ENCODE measurements at places on chromosomes 7 and 10.

GRCh38 chr7:41693150-41693997 lies 9.5 kb downstream of the INHBA start:
- no peak for DNase-seq

GRCh38 chr7:24825931-24826661 lies 68.8 kb upstream of the GSDME start:
- peak; percentile 93 for DNase-seq

- DNase-seq = no peak
Observed at GRCh38 chr7:80581486-80582260, 56.8 kb upstream of the CD36 start.

DNA sequence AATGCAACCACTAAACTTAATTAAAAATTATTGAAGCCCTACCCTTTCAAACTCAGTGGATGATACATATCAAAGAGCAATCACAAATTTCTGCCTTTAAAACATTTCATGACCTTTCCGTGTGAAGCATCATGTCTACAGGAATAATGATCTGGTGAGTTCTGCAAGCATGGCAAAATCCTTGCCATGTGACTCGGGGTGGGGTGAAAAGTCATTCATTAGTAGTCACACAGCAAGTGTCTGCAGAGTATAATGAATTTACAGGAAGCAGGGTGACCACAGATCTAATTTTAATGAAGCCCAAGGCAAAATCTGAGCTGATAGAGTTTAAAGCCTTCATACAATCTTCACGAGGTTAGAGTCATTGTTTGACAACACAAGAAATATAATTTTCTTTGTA lies 351.9 kb downstream of the THSD7A start:
- DNase-seq = no peak

DNA sequence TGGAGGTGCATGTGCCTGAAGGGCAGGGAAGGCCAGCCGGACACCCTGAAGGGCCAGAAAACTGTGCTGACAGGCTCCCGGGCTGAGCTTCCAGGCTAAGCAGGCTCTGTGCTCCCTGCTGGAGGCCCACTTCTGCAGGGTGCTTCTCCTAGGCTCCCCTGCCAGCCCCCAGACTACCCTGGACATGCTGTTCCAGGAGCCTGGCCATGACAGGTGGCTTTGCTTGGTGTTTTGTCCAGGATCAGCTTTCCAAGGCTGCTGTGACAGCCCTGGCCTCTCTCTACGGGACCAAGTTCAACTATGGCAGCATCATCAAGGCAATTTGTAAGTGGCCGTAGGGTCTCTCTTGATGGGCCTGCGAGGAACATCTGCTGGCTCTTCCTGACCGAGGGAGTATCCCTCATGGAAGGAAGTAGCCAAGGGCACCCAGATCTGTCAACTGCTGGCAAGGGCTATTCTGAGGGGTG lies 5.3 kb downstream of the CPA1 start:
- no peak for DNase-seq

DNA sequence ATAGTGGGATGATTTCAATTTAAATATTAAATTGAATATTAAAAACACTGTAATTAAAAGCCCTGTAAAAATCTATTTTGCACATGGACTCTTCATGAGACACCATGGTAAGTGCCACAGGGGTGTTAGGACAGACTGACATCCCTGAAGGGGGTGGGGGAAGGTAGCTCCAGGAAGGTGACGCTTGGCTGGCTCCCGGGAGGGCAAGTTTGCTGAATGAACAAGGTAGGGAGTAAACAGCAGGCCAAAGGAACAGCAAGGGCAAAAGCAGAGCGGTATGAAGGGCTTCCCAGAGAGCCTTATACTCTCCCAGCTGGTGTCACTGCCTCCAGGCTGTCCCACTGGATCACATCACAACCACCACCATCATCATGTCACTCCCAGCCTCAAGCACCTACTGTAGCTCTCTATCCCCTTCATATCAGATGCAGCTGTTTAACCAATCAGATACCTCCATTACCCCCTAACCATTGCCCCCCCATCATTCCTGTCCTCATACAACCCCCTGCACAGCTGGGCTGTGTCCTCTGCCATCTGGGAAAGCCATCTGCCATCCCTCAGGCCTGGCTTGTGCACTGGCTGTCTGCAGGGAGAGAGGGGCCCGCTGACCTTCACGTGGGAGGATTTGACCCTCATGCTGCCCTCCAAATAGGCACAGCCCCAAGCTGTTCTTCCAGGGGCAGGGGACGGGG lies 19.5 kb downstream of the HSPA12A start:
- no peak for DNase-seq

- DNase-seq = no peak
Observed at GRCh38 chr10:74363727-74364126, 212.7 kb downstream of the ADK start.

DNA sequence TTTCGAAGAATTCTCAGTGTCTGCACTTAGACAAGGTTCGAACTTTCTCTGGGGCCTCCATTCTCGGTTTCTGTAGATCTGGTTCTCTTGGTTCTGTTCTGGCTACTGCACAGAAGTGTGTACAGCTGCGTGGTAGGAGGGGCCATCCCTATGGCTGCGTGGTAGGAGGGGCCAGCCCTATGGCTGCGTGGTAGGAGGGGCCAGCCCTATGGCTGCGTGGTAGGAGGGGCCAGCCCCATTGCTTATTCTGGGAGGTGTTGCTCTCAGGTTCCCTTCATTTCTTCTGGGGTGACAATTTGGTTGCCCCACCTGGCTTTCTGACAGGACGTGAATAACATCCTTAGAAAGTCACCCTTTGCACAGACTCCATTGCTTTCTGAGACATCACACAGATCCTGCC lies 65.2 kb upstream of the CHST15 start:
- DNase-seq = no peak

DNA sequence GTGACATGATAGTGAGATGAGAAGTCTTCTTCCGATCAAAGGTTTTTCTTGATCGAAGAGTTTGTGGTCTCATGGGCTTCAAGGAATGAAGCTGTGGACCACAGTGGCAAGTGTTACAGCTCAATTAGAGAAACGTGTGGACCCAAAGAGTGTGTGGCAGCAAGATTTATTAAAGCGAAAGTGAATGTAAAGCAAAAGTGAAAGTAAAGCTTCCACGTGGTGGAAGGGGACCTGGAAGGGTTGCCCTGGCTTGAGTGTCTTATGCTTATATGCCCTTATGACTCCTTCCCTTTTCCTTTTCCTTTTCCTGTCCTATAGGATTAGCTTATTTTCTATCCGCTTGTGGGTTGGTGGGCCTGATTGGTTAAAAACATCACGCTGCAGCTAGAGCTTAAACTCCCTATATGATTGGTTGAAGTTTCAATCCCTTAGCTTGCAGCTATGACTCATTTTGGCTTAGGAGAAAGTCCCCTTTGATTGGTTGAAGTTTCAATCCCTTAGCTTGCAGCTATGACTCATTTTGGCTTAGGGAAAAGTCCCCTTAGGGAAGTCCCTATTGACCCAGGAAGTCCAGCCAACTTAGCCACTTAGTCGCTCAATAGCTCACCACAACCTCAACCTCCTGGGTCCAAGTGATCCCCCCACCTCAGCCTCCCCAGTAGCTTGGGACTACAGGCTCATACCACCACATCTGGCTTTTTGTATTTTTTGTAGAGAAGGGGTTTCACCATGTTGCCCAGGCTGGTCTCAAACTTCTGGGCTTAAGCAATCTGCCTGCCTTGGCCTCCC lies 34.7 kb downstream of the MRPS24 start:
- peak; percentile 96 for DNase-seq

GRCh38 chr7:28988091-28988490 lies 30.0 kb upstream of the TRIL start:
- DNase-seq = peak; percentile 46

DNA sequence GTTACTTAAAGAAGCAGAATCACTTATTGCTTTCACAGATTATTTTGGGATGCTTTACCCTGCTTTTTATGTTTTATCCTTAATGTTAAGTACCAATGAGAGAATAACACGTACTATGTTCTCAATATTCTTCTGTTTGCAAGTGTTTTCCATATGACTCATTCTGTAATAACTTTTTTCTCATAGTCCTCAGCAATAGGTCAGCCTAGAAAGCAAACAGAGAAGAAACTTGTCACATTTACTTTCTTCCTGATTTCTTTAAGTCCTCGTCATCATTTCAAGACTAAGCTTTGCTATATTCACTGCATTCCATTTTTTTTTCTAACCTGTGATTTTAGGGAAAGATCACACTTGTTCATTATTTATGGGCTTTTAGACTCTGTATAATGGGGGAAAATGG lies 6.8 kb upstream of the AGR2 start:
- DNase-seq = peak; percentile 37

DNA sequence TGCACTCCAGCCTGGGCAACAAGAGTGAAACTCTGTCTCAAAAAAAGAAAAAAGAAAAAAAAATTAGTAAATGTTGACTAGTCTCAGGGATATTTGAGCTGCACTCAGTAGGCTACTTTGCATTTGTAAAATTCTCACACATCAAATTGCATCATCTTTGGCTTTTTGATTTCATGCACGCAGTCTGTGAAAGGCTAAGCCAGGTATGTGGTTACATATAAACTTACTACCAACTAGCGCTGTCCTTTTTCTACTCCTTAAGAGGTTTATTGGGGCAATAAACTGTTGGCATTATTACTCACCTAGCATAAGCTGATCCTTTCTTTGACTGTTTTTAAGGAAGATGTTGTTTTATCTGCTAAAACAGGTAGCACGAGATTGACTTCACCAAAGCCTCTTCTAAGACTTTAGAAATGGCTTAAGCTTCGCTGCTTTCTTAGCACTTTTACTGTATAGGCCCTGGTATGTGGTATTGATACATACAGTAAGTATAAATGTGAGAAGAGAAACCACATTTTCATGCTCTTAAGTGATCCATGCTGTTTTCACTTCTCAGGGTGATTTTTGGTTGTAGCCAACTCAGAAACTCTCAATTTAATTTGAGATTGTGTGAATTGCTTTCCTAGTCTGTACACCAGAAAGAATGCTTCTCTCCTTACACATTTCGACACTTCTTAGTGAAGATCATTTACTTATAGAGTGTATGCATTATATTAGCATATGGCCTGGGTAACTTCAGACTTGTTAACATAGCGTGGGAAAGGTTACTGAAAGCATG lies 323.9 kb downstream of the AUTS2 start:
- no peak for DNase-seq

GRCh38 chr7:18655506-18655905 lies 160.0 kb downstream of the HDAC9 start:
- DNase-seq = no peak

DNA sequence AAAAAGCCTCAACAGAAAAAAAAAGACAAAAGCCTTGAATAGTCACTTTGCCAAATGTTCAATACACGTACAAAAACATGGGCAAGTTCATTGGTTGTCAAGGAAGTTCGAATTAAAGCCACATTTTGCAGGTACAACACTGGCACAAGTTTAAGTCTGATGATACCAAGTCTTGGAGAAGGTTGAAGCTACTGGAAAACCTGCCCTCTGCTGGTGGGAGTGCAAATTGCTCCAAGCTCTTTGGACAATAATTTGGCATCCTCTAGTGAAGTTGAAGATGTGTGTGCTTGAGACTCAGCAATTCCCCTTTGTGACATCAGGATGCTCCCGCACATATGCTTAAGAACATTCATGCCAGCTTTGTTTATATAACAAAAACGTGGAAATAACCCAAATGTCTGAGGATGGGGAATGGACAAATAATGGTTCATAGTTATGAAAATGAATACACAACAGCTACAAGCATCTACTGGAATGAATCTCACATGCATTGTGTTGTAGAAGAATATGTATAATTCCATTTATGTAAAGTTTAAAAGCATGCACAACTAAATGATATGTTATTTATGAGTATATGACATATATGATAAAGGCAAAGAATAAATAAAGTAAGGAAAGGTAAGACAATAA lies 120.0 kb upstream of the PLPP4 start:
- peak; percentile 7 for DNase-seq

- DNase-seq = no peak
Observed at GRCh38 chr7:4014346-4015050, 667.6 kb upstream of the FOXK1 start.

DNA sequence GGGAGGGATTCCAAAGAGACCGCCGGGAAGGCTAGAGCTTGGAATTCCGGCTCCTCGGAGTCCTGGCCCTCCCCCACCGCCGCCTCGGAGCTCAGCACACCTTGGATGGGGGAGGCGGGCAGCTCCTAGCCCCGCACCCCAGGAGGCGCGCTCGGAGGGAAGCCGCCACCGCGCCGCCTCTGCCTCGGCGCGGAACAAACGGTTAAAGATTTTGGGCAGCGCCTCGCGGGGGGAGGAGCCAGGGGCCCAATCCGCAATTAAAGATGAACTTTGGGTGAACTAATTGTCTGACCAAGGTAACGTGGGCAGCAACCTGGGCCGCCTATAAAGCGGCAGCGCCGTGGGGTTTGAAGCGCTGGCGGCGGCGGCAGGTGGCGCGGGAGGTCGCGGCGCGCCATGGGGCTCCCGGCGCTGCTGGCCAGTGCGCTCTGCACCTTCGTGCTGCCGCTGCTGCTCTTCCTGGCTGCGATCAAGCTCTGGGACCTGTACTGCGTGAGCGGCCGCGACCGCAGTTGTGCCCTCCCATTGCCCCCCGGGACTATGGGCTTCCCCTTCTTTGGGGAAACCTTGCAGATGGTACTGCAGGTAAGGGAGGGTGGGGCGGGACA lies at the start of gene CYP26A1:
TSS of gene CYP26A1 (plus strand) at position 355 of the 608 bp plus-strand sequence. CDS start at position 397, 42 bp downstream.
- no peak for DNase-seq

DNA sequence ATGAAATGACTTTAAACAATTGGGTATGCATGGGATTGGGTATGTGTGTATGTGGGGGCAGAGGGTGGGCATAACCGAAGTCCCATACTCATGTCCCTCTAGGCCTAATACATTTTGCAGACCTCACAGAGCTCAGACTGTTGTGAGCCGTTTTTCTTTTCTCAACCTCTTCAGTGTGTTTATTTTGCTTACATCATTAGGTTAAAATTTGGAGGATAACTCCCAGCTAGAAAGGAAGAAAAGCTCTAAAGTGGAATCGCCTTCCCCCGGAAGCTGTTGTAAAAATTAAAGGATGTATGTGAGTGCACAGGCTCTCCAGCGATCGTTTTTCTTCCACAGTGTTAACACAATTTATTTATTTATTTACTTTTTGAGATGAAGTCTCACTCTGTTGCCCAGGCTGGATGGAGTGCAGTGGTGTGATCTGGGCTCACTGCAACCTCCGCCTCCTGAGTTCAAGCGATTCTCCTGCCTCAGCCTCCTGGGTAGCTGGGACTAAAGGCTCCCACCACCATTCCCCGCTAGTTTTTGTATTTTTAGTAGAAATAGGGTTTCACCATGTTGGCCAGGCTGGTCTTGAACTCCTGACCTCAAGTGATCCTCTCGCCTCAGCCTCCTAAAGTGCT lies 1.5 kb upstream of the H2AZ2 start:
- DNase-seq = no peak

DNA sequence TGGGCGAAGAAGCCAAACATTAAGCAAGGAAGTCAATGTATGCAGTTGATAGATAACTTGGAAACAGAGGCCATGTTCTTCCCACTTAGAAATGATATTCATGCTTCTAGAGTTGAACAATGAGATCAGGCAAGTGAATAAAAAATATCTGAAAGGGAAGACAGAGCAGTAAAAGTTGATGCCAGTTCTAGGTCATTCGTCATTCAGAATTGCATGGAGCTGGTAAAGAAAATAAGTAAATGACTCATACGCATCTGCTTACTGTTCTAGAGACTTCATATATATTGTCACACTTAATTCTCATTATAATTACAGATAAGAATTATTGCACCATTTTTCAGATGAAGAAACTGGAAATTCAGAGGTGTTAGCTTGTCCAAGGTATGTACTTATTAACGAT lies 158.9 kb upstream of the FERD3L start:
- no peak for DNase-seq

Measured in H4 (cell line).